ENCODE measurements at places on chromosomes 6 and 20. TPM values are rescaled to one million over a fixed set of nuclear protein-coding genes. Genes with fewer than 3 reads are reported as not detected.

The EPPIN gene
- total RNA-seq: not detected

The PLAGL1 gene
- total RNA-seq: 1.1 TPM

The SAMD3 gene
- total RNA-seq: 28.7 TPM

The KIF13A gene
- 0.91 TPM for total RNA-seq

The SLC35F1 gene
- not detected for total RNA-seq

The BPIFB1 gene
- not detected for total RNA-seq

The KCNK17 gene
- total RNA-seq: not detected

The IMPG1 gene
- total RNA-seq: not detected

The TINAG gene
- not detected for total RNA-seq

The OPRM1 gene
- not detected for total RNA-seq

The IPCEF1 gene
- 96.8 TPM for total RNA-seq

Measured in CD4-positive, alpha-beta T cell (primary cell).